T follicular helper cell (primary cell): ENCODE measurements at places on chromosomes 12 and 14.

GRCh38 chr14:64118892-64119291 is 175.3 kb downstream of the ESR2 start:
- no peak for DNase-seq

DNA sequence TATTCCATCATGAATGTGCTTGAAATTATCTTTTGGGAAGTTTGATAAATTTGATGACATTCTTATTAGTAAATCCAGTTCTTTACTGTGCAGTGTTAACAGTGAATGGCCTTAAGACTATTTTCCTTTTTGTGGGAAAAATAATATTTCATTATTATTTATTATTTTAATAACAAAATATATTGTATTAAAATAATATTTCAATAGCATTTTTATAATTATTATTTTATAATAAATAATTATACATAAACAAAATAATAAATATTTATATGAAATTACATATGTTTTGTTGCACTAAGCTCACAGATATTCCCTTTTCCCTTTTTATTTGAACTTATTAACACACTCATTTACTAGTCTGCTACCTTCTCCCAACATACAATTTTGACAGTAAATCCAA is 33.6 kb downstream of the PIK3C2G start:
- no peak for DNase-seq

DNA sequence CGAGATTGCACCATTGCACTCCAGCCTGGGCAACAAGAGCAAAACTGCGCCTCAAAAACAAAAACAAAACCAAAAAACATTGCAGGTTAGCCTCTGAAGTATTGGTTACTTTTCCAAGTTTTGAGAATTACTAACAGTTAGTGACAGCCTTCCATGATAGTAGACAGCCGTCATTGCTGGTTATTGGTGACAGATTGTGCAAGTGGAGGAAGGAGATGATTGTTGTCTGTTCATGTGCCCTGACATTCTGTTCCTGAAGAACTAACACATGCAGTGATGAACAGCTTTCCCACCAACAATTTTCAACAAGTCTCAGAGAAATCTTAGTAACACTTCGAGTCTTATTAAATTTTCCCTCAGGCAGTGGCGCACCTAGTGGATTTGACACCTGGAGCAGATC is 89.3 kb upstream of the NAP1L1 start:
- no peak for DNase-seq

GRCh38 chr12:124040737-124041136 is 67.7 kb downstream of the ZNF664 start:
- no peak for DNase-seq

GRCh38 chr12:5262885-5263284 is 169.0 kb upstream of the NTF3 start:
- no peak for DNase-seq

GRCh38 chr12:132352896-132353800 is 23.8 kb upstream of the GALNT9 start:
- DNase-seq: no peak

DNA sequence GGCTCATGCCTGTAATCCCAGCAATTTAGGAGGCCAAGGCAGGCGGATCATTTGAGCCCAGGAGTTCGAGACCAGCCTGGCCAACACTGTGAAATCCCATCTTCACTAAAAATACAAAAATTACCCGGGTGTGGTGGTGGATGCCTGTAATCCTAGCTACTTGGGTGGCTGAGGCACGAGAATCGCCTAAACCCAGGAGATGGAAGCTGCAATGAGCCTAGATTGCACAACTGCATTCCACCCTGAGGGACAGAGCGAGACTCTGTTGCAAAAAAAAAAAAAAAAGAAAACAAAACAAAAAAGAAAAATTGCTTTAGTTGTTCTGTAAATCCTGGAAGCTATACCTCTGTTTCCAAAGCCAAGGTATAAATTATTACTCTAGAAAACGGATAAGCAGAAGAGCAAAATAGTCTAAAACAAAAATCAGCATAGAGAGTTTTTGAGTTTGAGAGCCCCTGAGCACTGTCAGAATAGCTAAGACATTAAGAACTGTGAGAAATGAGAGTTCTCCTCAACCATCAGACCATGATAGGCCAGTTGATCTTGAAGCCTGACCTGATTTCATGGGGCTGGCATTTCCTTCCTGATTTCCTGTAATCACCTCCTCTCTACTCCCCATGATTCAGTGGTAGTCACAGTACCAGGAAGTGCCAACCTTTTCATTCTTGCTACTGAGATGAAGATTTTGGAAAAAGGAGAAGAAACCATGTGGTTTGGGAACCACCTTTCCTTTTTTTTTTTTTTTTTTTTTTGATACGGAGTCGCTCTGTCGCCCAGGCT is 31.7 kb downstream of the ATP2A2 start:
- no peak for DNase-seq

- no peak for DNase-seq
Observed at GRCh38 chr14:53591816-53592215, 364.8 kb downstream of the BMP4 start.

DNA sequence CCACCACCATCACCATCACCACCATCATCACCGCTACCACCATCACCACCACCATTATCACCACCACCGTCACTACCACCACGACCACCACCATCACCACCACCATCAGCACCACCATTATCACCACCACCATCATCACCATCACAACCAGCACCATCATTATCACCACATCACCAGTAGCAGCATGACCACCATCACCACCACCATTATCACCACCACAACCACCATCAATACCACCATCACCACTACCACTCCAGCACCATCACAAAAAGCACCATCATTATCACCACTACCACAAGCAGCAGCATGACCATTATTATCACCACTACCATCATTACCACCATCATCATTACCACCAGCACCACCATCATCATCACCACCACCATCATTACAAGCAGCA is 62.1 kb downstream of the MVK start:
- DNase-seq: no peak
